CD8-positive, alpha-beta T cell (primary cell): ENCODE measurements at places on chromosomes 7 and 10.
A peak's percentile ranks its signal among the peaks of the same experiment; 100 is the strongest.

DNA sequence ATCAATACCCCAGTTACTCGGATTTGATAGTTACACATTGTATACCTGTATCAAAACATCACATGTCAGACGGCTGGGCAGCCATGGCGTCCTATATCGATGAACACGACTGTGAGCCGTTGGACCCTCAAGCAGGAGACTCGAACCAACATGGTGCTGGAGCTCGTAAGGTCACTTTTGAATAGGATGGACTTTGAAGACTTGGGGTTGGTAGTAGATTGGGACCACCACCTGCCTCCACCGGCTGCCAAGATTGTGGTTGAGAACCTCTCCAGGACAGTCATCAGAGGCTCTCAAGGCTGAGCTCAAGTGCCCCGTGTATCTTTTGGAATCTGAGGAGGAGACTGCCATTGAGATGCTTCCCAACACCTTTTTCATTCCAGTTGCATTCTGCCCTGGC is 1.9 kb upstream of the RINT1 start:
- no peak for DNase-seq

- no peak for DNase-seq
Observed at GRCh38 chr10:26555719-26556368, 117.7 kb downstream of the APBB1IP start.

- DNase-seq, result no peak
Observed at GRCh38 chr7:131957338-131958020, 401.1 kb upstream of the PODXL start.

GRCh38 chr10:98374217-98374985 is 40.6 kb downstream of the PYROXD2 start:
- DNase-seq, result no peak

- no peak for DNase-seq
Observed at GRCh38 chr7:9711259-9711918, 1262.3 kb upstream of the PHF14 start.

- DNase-seq, result no peak
Observed at GRCh38 chr7:47446871-47447466, 134.9 kb downstream of the TNS3 start.

DNA sequence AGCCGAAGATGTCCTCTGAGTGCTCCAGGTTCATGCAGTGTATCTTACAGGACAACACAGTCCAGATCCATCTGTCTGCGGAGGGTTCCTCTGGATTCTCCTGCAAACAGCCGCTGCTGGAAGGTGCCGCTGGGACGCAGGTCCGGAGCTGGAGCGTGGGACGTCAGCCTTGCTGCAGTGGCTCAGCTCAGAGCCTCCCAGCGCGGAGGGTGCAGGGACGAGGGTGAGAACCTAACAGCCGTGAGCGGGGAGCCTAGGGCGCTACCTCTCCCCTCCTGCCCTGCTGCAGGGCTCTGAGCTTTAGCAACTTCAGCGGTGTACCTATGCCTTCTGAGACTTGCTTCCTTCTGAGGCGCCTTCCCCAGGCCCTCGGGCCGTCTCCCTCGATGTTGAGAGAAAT is 137.6 kb upstream of the TMEM72 start:
- DNase-seq, result no peak

DNA sequence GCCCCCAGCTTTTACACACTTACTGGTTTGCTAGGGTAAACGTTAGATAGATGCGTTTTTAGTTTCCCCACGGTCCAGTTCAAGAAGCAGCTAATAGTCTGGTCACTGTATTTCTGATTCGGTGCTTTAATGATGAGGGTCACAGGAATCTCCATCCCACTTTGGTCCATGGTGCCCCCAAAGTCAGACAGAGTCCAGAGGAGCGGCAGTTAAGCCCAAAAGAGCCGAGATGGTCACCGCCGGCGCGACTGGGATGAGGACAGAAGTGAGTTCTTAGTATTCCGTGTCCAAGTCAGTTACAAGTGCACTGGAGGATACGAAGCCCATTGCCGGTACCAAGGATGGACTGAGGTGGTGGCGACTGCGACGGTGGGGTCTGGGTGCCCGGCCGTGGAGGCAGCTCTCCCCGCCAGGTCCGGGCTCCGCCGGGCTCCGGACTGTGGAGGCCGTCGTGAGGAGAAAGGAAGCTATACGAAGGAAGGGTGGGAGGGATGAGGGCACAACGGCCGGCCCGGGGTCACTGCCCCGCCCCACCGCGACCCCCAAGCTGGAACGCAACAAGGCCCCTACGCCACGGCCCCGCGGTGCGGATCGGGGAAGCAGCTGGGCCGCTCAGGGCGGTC is 663 bp downstream of the HERPUD2 start:
- DNase-seq, result peak; percentile 16

GRCh38 chr10:87603769-87604168 is 55.9 kb upstream of the PAPSS2 start:
- no peak for DNase-seq

DNA sequence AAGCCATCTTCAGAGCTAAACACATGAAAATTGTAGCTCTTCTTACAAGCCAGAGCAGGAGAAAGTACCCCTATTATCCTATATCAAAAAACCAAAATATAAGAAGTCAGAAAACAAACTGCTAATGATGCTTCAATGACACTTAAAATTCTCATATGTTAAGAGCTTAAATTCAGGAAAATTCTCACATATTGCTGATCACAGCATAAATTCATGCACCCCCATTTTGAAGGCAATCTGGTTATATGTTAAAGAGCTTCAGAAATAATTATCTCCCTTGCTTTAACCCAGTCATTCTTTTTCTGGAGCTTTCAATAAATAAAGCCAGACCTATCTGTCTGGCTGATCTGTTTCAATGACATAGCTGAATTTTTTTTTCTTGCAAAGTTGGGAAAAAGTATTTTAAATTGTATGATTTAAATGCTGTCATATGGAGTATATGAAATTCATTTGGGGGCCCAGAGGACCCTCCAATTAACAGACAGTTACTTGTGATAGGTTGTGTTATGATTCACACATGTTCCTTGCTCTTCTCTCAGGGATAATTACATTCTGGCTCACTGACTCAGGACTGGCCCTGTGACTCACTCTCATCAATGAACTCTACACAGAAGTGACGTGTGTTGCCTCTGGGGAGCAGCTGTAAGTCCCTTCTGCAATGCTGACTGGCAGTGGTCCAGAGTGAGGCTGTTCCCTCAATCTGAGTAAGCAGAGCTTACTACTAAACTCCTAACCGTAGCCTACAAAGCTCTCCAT is 85.2 kb downstream of the HGF start:
- no peak for DNase-seq

DNA sequence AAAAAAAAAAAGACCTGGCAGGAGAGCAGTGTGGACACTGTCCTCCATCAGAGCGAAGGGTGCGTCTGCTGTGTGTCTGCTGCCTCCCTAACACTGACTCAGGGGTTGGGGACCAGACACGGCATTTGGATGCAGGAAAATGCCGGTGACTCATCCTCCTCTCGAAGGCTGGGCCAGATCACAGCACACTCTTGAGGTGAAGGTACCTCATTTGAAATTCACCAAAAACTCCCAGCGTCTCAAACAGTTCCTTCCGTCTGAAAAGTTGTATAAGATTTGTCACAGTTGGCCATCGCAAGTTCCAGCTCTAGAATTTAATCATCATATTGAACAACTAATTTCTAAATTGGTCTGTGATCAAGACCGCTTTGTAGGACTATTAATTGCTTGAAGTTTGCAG is 118.1 kb upstream of the LYZL2 start:
- peak; percentile 54 for DNase-seq

GRCh38 chr7:68425377-68425776 is 1172.9 kb upstream of the AUTS2 start:
- DNase-seq, result no peak

DNA sequence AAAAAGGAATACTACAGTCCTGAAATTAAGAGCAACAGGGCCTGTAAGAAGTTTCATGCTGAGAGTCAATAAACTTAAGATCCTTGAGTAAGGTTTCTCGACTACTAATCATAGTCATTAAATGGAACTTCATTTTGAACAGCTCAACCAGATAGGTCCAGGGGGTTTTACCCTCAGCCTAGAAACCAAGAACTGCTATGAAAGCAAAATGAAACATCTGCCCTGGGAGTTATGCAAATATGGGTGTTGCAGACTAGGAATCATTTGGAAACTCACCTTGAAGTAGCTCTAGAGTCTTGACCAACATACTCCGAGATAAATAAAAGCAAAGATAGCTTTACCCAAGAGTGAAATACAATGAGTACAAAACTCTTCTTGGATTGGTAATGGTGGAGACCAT is 128.0 kb downstream of the HGF start:
- no peak for DNase-seq

- DNase-seq, result no peak
Observed at GRCh38 chr10:1214071-1214675, 158.0 kb downstream of the WDR37 start.
